ENCODE measurements at places on chromosomes 13 and 19.
A peak's percentile ranks its signal among the peaks of the same experiment; 100 is the strongest.

- DNase-seq, result no peak
These were observed 3.3 kb downstream of the MTIF3 start for GRCh38 chr13:27446986-27447583.

GRCh38 chr19:18869023-18869618 lies 26.8 kb downstream of the CERS1 start:
- no peak for DNase-seq

DNA sequence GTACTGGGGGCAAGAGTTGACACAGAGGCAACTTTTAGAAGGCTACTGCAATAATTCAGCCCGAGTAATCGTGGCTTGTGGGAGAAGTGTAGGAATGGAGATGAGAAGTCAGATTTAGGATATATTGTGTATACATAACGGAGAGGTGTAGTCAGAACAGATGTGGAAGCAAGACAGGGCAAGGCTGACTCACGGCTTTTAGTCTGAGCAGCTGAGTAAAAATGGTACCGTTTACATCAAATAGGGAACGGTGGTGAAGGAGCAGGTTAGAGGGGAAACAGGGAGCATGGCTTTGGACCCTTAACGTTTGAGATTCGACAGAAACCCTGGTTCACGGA lies 796 bp upstream of the LSM14A start:
- DNase-seq, result no peak

DNA sequence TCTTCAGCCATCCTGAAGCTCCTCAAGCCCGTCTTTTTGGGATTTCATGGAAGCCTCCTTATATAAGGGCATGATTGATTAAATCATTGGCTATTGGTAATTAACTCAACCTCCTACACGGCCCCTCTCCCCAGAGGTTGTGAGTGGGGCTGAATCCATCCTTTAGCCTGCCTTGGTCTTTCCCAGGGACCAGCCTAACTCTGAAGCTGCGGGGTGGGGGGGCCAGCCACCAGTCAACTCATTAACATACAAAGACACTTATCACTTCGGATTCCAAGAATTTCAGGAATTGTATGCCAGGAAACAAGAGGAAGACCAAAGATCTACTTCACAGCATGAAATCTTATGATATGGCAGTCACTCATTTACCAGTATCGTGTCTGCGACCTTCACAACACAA lies 9.9 kb downstream of the COL4A1 start:
- DNase-seq, result no peak

DNA sequence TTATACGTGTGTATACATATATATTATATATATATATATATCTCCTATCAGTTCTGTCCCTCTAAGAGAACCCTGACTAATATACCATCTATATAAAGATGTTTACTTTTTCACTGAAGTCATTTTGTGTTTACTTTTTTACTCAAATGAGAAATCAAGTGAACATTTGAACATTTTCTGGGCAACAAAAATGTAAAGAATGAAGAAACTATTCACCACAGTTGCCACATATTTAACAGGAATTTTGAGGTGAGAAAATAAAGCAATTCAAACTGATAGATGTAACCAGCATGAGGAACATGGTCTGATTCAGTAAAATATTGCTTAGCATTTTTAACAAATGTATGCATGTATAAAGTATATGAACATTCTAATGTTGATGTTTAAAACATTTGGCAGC lies 299.2 kb upstream of the KLHL1 start:
- no peak for DNase-seq

- no peak for DNase-seq
These were observed 3.7 kb upstream of the SOX21 start for GRCh38 chr13:94716016-94716415.

- no peak for DNase-seq
These were observed 1.4 kb downstream of the EVI5L start for GRCh38 chr19:7831452-7831851.

- peak; percentile 46 for DNase-seq
These were observed 15.1 kb downstream of the PRAM1 start for GRCh38 chr19:8487137-8487851.
